ENCODE measurements at places on chromosomes 12 and 14.

- DNase-seq: no peak
Measured at GRCh38 chr12:6166808-6167207, 33.4 kb upstream of the CD9 start.

- no peak for DNase-seq
Measured at GRCh38 chr12:129530517-129530916, 373.3 kb downstream of the TMEM132D start.

DNA sequence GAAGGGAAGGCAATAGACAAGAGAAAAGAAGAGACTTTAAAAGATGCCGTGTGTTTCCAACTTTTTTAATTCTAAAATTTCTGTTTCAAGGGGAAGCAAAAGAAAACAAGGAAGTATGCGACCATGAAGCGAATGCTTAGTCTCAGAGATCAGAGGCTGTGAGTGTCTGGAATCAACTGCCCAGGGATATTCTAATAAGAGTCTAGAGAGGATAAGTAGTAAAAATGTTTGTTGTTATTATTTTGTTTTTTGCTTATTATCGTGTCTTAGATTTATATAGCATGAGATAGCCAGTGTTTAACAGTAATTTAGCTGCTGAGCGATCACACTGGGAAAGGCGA is 421 bp downstream of the FCF1 start:
- DNase-seq: no peak

GRCh38 chr12:104669851-104670337 is 213.1 kb downstream of the CHST11 start:
- no peak for DNase-seq

DNA sequence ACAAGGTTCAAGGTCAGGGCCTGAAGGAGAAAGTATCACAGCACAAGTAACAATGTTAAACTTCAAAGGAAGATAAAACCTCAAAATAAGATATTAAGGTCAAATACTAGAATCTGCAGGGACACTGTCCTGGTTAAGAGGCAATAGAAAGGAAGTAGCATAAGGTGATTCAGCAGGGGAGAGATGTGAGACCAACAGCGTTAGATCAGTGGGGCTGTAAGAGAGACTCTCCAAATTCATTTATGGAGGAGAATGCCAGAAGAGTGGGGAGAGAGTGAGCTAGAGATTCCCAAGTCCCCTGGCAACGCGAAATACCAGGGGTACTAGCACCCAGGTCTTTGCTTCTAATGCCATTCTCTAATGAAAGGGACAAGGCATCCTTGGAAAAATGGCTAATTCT is 610.9 kb downstream of the DIO2 start:
- DNase-seq: no peak

DNA sequence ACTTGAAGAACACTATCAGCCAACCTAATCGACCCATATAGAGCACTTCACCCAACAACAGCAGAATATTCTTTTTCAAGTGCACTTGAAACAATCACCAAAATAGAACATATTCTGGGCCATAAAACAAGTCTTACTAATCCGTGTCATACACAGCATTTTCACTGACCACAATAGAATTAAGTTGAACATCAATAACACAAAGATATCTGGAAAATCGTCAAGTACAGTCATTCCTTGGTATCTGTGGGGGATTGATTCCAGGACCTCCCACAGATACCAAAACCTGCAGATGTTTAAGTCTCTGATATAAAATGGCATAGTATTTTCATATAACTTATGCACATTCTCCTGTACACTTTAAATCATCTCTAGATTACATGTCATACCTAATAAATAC is 295.7 kb downstream of the BCL11B start:
- no peak for DNase-seq

- no peak for DNase-seq
Measured at GRCh38 chr12:68340404-68341270, 8.5 kb upstream of the MDM1 start.

DNA sequence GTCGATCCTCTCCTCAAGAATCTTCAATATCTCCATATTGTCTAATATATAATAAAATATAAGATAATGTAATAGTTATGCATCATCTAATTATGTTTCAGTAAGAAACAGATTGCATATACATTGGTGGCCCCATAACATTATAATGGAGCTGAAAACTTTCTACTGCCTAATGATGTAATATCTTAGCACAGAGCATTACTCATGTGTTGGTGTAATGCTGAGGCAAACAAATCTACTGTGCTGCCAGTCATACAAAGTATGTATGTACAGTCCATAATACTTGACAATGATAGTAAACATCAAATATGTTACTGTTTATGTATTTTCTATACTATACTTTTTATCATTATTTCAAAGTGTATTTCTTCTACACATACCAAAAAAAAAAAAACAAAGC is 128.7 kb downstream of the CPNE8 start:
- no peak for DNase-seq

DNA sequence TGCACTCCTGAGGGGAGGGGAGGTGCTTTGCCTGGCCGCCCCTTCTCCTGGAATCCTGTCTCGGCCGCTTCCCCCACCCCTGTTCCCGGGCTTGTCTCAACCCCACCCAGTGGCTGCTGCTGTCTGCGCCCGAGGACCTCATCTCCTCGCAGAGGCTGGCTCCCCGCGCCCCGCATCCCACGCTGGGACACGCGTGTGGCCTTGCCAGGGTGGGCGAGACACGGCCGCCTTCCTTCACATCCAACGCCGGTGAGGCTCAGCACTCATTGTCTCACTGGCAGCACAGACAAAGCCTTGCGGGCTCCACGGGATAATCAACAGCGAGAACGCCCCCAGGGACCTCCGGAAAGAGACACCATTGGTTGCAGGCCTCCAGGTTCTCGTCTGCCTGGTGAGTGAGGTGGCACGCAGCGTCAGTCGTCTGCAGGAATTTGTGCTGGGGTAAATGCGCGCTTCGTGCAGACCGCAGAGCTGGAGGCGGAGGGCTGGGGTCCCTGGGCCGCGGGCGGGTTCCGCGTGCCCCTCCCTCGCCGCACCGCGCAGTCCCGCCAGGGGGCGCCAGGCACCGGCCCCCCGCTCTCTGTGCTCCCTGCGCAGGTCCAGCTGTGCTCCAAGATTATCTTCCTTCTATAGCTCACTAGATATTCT is 26.8 kb downstream of the CCDC177 start:
- DNase-seq: no peak

GRCh38 chr12:87425942-87426554 is 603.2 kb downstream of the C12orf50 start:
- no peak for DNase-seq

DNA sequence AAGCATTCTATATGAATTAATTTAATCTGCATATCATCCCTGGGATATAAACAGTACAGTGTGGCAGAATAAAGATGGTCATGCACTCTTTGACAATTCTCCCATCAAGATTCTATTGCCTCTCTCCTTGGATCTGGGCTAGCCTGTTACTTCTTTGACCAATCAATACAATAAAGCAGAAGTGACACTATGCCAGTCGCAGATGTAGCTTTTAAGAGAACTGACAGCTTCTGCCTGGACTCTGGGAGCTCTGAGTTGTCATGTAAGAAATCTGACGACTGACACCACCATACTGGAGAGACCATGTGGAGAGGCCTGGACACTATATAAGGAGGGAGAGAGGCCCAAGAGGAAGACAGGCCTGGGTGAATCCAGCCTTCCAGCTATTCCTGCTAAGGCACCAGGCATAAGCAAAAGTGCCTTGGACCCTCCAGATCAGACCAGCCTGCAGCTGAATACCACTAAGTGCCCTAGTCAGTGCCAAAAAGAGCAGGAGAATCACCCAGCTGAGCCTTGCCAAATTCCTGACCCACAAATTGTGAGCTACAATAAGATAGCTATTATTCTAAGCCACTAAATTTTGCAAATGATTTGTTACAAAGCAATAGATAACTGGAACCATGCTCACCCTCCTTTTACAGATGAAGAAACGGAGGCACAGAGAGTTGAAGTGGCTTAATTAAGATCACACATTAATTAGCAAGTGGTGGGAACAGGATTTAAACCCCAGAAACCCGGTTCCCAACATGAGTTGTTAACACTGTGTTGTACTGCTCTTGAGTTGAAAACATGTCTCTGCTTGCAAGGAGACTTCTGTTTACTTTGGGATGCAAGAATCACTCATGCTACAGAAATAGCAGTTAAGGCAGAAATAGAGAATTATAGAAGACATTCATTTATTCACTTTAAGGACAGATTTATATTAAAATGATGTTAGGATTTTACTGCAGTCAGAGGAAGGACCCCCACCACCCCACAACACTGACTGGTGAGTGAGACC is 84.6 kb downstream of the RIN3 start:
- DNase-seq: no peak

DNA sequence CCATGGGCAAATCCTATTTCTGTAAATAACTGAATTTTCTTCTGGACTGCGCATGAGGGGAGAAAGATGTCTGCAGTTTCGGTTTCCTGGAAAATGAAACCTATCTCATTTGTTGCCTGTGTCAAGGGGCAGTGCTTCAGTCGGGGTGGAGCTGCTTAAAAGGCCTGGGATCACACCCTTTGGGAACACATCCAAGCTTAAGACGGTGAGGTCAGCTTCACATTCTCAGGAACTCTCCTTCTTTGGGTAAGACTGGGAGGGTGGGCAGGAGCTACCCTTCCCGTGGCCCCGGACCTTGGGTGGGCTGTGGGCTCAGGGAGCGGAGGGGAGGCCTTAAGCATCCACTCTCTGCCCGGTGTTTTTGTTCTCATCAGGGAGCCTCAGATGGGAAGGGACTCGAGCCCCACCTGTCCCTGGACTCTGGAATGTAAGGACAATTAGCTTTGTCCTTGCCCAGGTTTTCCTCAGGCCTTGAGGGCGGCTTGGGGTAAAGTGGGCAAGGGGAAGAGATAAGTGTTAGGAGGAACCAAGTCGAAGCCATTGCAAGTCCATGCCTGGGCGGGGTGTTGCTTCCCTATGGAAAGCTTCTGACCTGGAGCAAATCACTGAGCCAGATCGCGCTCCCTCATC is at the start of gene IFI27:
TSS of gene IFI27 (plus strand) at position 185 of the 630 bp plus-strand sequence.
- no peak for DNase-seq

DNA sequence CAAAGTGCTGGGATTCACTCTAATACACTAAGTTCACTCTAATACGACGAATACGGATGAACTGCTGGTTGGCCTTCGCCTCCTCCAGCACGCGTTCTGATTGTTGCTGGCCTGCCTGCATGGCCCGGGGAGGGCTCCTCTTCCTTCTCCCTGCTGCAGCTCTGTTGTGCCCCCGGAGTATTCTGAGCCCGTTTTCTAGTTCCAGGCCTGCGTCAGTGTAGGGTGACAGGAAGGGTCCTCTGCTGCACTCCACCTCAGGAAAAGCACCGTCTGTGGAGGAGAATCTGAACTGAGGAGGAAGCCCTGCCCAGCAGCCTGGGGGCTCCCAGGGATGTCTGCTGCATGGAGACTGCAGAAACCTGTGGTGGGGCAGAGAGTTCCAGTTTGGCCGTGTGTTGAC is 44.4 kb downstream of the DDX51 start:
- no peak for DNase-seq

DNA sequence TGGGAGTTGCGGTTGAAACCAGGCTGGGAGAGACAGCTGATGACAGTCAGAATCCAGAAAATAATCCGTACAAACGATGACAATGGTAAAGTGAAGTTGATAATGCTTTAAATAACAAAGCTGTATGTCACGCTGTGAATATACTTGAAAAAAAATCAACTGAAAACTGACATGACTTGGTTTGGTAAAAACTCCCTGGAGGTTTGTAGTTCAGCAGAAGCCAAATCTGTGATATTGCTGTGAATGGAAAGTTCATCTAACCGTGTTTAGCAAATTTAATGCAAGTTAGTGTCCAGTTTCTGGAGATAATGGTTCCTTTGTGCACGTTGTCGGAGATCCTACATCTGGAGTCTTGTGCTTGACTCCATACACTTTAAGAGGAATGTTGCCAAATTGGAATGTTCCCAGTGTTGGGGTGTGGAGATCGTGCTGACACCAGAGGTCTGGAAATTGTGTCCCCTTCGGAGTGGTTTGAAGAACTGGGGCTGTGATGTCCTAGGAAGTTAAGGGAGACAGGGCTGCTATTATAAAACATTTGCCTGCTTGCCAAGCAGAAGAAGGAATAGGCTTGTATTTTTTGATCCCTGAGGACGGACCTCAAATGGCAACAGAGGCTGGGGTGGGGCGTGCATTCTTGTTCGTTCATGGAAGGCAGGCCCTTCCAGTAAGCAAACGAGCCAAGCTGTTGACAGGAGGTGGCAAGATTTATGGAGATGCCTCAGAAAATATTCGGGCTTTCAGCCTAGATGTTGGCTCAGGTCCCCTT is 30.6 kb downstream of the PPFIBP1 start:
- DNase-seq: no peak

GRCh38 chr12:3611860-3612703 is 121.1 kb downstream of the PRMT8 start:
- DNase-seq: no peak

DNA sequence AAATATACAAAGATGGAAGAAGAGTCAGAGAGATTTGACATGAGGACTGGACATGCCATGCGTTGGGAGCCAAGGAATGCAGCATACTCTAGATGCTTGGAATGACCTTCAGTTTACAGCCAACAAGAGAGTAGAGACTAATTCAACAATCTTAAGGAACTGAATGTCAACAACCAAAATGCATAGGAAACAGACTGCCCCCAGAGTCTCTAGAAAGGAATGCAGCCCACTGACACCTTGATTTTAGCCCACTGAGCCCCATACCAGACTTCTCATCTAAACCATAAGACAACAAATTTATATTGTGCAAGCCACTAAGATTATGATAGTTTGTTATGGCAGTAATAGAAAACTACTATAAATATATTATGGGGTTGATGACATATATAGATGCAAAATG is 611.2 kb downstream of the RPS29 start:
- no peak for DNase-seq

DNA sequence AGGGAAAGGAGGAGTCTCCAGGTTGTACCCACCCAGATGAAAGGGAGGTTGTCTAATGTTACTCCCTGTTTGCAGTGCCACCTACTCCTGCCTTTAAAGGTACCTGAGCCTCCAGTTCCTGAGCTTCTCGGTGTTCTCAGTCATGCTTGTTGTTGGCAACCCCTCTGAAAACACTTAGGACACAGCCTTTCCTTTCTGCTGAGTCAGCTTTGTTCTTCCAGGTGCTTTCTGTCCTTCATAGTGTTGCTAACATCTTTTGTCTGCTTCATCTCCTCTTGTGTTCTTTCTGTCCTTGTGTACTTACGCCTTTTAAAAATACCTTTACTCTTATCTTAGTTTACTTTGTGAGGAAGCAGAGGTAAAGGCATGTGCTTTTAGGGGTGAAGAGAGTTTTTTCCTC is 97.0 kb upstream of the NEDD1 start:
- no peak for DNase-seq

- DNase-seq: no peak
Measured at GRCh38 chr14:70283156-70283555, 76.3 kb downstream of the COX16 start.
